ENCODE measurements at places on chromosomes 4 and X.

GRCh38 chrX:20217906-20218305, 48.8 kb downstream of the RPS6KA3 start:
- DNase-seq: no peak

DNA sequence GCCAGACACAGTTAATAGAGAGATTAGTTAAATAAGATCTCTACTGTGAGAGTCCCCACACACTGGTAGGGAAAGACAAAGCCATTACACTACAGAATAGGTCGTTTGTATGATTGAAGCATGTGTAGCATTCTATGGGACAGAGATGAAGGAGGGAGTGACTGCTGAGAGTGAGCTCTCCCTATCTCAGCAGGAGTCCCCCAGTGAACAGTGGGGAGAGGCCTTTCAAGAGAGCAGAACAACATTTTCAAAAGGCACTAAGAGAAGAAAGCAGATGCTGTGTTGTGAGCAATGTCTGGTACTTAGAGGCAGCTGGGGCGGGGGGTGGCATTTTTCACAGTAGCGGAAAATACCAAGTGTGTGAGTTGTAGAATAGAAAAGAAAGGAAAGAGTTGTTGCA, 413.6 kb downstream of the AFF2 start:
- DNase-seq: no peak

DNA sequence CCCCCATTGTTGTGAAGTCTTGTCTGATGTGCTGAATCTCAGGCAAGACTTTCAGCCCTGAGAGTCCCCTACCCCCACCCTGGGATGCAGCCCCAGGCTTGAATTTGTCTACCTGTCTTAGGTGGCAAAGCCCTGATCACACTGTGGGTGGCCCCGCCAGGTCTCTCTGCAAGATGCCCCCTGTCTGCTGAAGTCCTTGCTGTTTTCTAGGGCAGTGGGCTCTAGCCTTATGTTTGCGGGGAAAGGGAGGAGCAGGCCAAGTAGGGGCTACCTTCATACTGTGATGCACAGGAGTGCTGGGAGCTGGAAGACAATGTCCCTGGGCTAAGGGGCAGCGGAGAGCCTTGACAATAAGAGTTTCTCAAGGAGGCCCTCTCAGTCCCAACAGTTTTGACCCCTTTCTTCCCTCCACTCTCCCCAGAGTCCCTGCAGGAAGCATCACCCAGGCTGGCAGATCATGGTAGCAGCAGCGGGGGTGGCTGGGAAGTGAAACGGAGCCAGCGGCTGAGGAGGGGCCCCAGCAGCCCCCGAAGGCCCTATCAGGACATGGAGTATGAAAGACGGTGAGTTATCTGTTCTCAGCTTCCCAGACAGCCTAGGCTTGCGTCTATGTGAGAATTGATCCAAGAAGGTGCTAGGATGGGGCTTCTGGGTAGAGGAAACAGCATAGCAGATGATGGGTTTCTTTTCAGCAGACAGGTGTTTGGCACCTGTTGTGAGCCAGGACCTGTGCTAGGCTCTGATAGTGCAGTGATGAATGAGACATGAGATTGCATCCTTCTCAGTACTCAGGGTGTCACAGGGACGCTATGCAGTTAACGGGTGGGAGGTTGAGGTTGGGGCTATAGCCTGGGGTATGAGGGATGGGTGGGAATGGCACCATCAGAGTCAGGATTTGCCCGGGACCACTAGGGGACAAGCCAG, 2.2 kb downstream of the RBM10 start:
- no peak for DNase-seq

DNA sequence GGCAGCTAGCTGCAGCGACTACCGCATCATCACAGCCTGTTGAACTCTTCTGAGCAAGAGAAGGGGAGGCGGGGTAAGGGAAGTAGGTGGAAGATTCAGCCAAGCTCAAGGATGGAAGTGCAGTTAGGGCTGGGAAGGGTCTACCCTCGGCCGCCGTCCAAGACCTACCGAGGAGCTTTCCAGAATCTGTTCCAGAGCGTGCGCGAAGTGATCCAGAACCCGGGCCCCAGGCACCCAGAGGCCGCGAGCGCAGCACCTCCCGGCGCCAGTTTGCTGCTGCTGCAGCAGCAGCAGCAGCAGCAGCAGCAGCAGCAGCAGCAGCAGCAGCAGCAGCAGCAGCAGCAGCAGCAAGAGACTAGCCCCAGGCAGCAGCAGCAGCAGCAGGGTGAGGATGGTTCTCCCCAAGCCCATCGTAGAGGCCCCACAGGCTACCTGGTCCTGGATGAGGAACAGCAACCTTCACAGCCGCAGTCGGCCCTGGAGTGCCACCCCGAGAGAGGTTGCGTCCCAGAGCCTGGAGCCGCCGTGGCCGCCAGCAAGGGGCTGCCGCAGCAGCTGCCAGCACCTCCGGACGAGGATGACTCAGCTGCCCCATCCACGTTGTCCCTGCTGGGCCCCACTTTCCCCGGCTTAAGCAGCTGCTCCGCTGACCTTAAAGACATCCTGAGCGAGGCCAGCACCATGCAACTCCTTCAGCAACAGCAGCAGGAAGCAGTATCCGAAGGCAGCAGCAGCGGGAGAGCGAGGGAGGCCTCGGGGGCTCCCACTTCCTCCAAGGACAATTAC, 1.4 kb downstream of the AR start:
- DNase-seq: no peak

DNA sequence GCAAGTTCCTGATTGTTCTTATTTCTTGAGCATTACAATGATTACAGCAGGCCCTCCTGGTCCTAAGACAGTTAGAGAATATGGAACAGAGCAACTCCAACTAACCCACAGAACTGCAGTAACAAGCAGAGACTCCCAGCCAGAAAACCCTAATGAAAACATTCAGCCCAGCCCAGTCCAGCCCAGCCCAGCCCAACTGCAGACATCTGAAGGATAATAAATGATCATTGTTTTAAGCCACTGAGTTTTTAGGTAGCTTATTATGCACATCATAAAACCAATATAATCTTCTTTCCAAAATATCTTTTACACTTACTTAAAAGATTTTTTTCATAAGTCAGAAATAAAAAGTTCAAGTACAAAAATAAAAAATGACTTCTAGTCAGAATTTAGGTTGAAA, 51.3 kb downstream of the SPOCK3 start:
- DNase-seq: no peak

GRCh38 chr4:173560896-173561295, 30.9 kb upstream of the HAND2 start:
- DNase-seq: no peak
